ENCODE measurements at places on chromosomes 2 and 18.

DNA sequence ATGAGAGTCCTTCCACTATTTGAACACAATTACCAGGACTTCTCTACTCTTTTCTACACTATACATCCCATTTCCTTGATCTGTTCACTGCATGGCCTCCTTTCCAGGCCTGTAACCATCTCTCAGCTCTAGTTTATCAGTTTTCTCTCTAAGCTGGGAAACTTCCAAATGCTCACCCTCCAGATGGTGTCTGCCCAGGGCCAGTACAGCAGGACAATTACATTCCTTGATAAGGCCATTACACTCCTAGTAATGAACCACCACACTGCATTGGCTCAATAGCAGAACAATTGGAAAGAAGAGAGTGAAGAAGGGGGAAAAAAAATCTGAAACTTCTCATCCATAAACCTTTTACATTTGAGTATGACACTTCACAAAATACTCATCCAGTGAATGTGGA, 359.1 kb downstream of the ALK start:
- no peak for DNase-seq

DNA sequence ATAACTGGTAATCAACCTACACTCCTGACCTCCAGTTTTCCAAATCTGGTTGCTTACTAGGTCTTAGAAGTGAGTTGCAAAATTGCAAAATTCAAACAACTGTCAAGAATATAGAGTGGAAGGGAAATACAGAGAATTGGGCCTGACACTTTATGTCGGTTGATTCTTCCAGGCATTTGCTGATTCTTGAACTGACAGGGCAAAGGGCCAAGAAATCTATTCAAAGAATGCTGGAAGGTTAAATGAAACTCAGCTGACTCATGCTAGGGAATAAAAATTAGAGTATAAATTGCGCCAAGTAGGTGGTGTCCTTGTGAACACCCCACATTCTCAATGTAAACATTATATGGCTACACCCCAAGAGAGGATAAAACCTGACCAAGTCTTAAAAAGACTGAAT, 21.5 kb upstream of the ZSCAN30 start:
- DNase-seq: no peak

DNA sequence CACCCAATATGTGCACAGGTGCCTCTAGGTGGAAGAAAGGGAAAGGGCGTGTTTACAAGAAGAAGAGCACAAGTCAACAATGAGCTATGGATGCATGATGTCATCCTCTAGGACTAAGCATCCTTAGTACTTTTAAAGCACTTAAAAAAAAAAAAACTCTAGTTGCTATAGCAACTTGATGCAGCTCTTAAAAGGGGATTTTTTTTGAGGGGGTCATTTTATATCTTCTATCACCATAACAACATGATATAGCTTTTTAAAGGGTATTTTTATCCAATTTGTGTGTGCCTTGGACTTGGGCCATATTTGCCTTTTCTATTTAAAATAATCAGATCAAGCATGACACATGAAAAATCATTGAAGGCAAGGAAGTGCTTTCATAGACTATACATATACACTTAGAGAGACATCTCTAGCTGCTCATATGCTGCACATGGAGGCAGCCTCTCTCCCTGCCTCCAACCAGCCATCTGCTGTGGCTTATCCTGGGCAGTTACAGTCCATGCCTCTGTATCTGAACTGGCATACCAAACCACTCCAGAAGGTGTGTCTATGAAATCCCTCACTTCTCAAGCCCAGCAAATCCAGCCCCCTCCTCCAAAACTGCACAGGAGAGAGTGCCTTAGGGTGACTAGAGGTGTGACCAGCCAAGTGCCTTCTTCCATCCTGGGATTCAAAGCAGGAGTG, 165.4 kb downstream of the MSH2 start:
- no peak for DNase-seq

DNA sequence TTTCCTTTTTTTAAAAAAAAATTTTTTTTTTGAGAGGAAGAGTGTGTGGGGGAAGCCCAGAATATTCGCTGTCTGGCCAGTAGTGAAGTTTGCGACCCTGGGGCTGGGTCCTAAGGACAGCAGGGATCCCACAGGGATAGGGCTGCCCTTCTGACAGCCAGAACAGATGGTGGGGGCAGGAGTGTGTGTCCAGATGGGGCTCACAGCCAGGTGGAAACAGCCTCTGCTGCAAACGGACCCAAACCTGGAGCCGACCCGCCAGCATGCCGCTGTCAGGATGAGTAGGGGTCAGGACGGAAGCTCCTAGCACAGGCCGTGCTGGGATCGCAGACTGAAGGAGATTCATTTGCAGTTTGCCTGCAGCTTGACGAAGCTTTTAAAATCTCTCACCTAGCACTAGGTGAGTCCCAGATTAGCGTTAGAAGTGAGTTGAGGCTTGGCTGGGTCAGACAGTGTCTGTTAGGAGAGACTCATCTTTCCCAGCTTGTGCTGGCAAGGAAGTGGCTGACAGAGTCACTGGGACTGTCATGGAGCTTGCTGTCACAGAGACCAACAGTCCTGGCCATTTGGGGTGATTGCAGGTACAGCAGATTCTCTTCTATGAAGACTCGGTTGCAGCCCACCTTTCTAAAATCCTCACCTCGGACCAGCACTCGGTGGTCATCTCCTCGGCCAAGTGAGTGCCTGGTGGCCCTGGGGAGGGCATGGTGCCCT, 93.4 kb downstream of the DGKD start:
- no peak for DNase-seq

DNA sequence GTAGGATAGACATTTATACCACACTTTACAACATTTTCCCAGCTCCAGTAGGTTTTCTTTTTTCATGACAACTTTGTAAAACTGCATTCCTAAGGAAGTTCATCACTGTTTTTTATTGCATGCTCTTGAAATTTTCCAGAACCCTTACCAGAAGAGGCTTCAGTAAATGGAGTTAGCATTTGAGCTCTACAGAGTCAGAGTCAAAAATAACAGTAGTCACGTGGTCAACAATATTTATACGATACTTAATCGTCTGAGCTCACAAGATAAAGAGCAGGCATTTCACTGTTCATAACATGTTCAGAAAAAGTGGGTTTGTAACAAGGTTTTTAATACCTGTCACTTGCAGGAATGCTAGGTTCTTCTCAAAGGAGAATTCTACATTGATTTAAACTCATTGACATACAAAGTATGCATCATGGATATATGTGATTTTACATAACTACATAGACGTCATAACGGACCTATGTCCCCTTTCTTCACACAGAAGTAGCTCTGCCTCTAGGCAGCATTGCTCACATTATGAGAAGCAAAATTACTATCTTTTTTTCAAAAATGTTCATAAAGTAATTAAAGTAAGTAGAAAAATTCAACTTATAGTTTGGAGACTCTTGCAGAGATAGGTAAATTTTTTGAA, 187.0 kb upstream of the COL3A1 start:
- DNase-seq: no peak

GRCh38 chr2:156687715-156688114, 251.5 kb downstream of the GPD2 start:
- DNase-seq: no peak

GRCh38 chr2:114787486-114787885, 345.0 kb downstream of the DPP10 start:
- no peak for DNase-seq

- no peak for DNase-seq
Observed at GRCh38 chr2:109602617-109603188, 11.1 kb downstream of the SEPTIN10 start.

DNA sequence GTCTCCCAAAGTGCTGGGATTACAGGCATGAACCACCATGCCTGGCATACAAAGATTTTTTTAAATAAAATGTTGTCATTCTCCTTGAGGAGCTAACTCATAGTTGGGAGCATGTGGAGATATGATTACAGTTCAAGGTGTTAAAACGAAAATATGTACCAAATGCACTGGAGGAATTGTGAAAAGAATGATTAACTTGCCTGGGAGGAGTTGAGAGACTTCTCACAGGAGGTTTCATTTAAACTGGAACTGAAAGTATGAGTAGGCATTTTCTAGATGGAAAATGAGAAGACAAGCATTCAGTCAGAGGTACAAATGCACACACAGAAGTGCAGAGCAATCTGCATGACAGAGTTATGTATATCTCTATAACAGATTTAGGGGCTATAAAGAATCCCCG, 126.6 kb upstream of the PDE1A start:
- DNase-seq: no peak

DNA sequence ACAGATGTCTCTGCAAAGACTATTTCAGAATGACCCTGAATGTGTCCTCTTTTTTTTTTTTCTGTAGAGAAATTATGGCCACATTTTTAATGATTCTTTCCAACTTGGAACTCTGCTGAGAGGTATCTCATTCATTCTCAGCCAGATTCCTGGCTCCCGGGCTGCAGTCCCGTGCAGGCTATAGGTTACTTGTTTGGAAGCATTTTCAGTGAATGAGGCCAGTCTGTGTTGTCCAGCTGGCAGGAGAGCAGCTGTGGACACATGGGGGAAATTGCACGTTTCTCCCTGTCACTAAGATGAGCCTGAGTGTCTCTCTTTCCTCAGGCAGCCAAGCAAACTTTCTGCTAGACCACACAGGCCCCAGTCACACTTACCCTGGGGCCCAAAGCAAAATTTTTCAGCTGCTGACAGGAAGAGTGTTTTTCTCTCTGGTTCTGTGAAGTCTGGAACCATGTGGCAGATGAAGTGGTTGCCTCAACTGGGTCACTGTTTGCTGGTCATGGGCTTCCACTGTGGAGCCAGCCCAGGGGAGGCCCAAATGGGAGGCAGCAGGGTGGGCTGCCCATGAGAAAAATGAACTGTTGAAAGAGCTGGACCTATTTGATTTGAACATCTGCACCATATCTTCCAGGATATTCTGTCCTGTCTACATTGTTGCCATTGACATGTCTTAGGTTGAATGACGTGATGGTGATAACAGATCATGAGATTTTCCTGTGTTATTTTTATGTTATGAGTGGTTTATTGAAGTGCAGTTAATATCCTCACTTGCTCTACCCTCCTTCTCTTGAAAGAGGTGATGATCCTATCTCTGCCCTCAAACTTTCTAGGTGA, 431.2 kb downstream of the LPIN1 start:
- no peak for DNase-seq

- DNase-seq: no peak
Observed at GRCh38 chr2:19300961-19301360, 57.5 kb downstream of the OSR1 start.

DNA sequence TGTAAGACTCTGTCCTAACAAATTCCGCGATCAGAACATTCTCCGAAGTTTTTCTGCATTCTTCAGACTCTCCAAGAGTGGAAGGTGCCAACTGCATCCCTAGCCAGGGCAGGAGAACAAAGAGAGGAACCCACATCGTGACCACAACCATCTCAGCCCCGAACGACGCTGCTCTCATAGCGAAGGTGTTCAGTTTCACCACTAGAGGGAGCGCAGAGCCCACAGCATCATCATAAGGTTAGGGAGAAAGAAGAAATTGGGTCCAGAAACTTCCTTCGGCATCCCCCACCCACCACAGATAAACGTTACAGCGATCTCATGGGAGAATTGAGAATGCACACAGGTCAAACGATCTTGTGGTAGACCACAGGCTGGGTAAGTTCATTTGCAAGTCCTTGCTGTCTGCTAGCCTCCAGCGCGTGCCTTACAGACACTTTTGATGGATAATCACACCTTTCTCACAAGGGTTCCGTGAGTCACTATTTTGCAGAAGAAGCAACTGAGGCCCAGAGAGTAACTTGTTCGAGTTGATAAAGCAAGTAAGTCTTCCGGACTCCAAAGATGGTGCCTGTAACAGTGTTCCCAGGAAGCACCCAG, 53.7 kb upstream of the ARL4C start:
- DNase-seq: no peak

- no peak for DNase-seq
Observed at GRCh38 chr2:11154016-11154922, 998 bp upstream of the SLC66A3 start.

DNA sequence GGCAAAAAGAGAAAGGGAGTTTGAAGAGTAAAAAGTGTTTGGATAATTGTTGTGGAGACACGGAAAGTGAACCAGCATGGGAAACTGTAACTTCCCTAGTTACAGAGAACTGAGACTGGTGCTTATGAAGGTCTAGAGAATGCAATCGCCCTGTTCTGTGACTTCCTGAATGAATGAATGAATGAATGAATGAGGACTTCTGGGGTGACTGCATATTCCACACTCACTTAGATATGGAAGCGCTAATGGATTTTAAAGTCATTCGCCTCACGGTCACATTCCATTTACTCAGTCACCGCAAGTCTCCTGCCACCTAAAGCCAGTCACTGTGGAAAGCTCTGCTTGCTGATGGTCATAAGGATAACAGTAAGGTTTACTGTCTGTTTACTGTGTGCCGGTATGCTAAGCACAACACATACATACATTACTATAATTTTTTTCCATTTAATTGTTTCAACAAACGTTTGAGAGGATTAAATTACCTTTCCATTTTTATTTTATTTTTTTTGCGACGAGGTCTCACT, 138.2 kb downstream of the CABLES1 start:
- no peak for DNase-seq

- no peak for DNase-seq
Observed at GRCh38 chr2:105239924-105240323, 1.6 kb upstream of the GPR45 start.

- DNase-seq: no peak
Observed at GRCh38 chr2:75287624-75288316, 88.5 kb upstream of the TACR1 start.

DNA sequence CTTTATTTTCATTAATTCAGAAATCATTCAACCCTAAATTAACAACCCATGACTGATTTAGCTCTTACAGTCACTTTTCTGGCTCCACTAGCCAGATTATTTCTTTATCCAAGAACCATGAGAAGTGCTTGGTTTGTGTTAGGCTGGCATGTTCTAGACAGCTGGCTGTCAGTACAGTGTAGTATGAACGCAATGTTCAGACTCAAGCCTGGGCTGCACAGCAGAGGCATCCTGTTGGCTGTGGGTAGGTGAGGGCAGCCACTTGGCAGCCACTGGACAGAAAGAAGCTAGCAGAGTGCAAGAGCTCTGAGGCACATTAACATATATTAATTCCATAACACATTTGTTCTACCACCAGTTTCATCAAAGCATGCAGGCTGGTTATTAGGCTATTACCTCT, 522.9 kb upstream of the FSHR start:
- DNase-seq: no peak

- DNase-seq: no peak
Observed at GRCh38 chr2:23221236-23221635, 163.7 kb upstream of the KLHL29 start.

DNA sequence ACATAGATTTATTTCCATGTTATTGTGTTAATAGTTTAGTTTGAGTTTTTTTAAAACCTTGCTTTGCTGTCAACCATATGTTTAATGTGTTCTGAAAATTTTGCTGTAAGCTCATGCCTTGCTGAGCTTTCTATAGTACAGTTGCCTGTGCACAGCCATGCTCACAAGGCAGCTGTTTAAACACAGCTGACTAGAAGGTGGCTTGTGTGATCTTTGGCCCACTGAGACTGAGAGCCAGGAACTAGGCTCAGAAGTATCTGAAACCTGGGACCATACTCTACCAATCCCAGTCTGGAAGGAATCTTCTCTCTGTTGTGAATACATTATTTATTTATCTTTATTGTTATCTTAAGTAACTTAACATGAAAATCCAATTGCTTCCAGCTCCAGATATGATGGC, 350.5 kb downstream of the KIAA1328 start:
- DNase-seq: no peak

DNA sequence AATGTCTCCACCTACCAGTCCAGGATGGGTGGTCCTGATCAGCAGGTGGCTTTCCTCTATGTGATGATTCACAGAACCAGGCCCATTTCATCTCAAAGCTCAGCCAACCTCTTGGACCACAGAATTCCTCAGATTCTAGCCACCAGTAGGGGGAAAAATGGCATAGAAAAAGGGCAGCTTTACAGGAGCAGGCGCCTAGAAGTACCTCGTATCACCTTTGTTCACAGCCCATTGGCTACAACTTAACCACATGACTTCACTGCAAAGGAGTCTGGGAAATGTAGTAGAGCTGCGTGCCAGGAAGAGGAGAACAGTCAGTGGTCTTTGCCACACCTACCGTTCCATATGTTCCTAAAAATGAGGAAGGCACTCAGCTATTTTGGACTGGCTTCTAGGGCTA, 62.8 kb upstream of the DTNA start:
- DNase-seq: no peak
